CD4-positive, alpha-beta T cell treated with Interferon alpha-2 for 1 hour (primary cell): ENCODE measurements at places on chromosomes 2 and 18.

GRCh38 chr2:219448099-219448775, 13.6 kb downstream of the SPEG start:
- no peak for DNase-seq

DNA sequence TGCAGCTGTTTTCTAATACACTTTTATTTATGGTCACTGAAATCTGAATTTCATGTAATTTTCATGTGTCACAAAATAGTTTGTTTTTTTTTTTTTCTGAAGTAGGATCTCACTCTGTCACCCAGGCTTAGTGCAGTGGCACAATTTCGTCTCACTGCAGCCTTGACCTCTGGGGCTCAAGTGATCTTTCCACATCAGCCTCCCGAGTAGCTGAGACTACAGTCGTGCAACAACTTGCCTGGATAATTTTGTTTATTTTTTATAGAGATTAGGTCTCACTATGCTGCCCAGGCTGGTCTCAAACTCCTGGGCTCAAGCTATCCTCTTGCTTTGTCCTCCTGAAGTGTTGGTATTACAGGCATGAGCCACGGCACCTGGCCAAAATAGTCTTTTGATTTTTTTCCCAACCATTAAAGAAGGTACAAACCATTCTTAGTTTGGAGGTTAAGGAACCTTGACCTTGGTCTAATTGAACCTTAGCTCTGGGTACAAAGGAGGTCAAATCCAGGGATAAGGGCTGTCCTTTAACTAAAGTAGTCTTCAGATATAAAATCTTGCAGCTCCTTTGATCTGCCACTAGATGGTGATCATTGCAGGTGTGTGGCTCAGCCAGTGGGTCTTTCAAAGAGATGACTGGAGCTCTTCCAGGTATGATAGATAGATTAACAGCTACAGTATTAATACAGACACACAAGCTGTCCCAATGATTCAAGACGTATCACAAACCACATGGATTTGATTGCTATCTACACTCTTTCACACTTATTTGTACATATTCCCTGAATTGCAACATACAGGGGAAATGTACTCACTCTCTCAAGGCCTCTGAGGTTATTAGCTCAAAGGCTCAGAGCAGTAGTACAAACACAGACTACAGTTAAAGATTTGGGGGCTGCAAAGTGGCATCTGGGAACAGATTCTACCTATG, 4.7 kb upstream of the KRCC1 start:
- peak; percentile 24 for DNase-seq

GRCh38 chr2:136653861-136654260, 111.5 kb upstream of the THSD7B start:
- DNase-seq, result no peak

GRCh38 chr18:1488957-1489356, 584.3 kb downstream of the ADCYAP1 start:
- no peak for DNase-seq

DNA sequence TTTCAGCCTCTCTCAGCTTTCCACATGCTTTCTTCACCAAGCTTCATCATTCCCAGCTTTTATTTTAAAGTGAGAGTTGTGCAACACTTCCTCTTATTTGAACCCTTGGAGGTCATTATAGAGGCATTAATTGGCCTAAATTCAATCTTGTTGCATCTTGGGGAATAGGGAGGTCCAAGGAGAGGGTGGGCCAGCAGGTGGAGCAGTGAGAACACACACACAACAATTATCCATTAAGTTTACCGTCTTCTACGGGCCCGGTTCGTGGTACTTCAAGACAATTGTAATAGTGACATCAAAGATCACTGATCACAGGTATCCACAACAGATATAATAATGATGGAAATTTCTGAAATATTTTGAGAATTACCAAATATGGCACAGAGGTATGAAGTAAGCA, 457.2 kb upstream of the SMIM21 start:
- DNase-seq, result no peak

DNA sequence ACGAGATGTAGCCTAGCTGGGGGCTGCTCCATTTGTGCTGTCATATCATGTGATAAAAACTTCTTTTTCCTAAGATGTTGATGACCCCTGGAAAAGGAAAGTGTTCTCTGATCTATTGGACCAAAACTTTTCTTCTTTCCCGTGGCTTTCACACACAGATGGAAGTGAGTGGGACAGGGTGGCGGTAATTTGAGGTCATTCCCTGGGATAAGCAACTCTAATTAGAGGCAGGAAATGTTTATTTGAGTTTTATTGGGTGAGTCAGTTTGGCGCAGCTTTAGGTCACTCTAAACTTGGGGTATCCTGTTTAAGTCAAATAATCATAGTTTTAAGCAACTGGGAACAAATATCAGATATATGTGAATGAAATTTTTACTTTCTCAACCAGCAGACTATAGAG, 221.0 kb upstream of the EPAS1 start:
- DNase-seq, result no peak

GRCh38 chr18:67973916-67974315, 457.4 kb upstream of the DSEL start:
- DNase-seq, result no peak

DNA sequence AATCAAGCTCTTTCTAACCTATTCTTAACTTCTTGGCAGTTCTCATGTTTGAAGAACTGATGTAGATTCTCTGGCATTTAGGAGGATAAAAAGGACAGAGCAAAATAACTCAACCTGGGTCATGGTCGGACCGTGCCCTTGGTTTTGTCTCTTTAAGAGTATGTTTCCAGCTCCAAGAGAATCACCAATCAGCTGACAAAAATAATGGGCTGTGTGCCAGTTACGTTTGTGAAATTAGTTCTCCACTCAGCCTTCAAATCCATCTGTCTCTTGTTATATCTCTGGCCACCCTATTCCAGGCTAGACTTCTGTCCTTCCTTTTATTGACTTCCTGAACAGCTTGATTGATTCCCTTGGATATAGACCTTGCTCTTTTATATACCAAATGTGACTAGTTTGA, 225.7 kb downstream of the EPHA4 start:
- DNase-seq, result no peak

DNA sequence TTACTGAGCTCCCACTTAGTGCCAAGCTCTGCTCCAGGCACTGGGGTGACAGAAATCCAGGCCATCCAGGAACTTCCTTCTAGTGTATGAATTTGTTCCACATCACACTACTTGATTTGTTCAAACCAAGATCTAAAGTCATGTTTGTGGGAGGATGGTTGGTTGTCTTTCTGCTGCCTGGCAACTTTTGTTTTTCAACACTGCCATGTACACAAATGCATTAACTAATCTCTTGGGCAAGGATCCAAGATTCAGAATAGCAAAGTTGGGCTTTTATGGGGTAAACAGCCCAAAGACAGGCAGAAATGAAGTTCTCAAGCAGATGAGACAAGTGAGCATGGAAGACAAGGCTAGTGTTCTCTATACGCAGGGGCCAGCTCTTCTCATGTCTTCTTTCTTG, 53.4 kb upstream of the PROKR1 start:
- no peak for DNase-seq

- no peak for DNase-seq
These were observed 15.0 kb downstream of the SLC3A1 start for GRCh38 chr2:44290261-44290660.

DNA sequence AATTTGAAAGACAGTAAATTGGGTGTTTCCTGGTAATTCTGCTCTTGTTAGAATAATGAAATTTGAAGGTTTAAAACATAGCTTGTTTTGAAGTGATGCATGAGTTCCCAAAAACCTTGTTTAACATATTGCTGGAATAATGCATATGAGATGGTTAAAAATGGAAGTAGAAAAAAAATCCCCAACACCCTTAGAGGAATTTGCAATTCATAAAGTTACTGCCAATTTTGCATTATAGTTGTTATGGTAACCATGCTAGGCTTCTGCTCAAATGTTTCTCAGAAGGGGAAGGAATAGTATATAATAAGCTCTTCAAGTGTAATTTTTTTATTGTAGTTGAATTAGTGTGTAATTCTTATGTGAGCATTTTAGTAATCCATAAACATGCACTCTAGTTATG, 49.1 kb downstream of the FASTKD2 start:
- DNase-seq, result no peak

GRCh38 chr2:39728941-39729351, 50.1 kb downstream of the THUMPD2 start:
- DNase-seq, result no peak

DNA sequence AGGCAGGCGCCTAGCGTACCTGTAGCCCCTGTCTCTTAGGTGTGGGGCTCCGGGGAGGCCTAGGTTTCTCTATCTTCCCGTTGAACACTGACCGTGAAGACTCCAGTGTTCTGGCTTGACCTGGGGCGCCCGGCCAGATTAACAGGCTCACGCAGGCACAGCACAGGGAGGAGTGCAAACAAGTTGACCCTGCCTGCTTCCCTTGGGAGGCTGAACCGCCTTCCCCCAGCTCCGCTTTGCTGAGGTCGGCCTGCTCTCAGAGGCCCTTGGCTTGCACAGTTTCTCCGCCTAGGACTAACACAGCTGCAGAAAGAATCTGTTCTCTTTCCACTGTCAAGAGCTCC, 567 bp downstream of the PCYOX1 start:
- DNase-seq, result no peak
